Stimulated activated CD8-positive, alpha-beta memory T cell treated with anti-CD3 and anti-CD28 coated beads, Interleukin-7, amount 100 ng/mL, for 4 hours (primary cell): ENCODE measurements at places on chromosomes 6 and 20.

- peak; percentile 66 for DNase-seq
Measured at GRCh38 chr20:62977613-62978560, 25.4 kb downstream of the SLC17A9 start.

GRCh38 chr6:79421707-79422484 lies 115.3 kb downstream of the LCA5 start:
- no peak for DNase-seq

- DNase-seq, result no peak
Measured at GRCh38 chr6:4902363-4902762, 101.5 kb downstream of the RPP40 start.

DNA sequence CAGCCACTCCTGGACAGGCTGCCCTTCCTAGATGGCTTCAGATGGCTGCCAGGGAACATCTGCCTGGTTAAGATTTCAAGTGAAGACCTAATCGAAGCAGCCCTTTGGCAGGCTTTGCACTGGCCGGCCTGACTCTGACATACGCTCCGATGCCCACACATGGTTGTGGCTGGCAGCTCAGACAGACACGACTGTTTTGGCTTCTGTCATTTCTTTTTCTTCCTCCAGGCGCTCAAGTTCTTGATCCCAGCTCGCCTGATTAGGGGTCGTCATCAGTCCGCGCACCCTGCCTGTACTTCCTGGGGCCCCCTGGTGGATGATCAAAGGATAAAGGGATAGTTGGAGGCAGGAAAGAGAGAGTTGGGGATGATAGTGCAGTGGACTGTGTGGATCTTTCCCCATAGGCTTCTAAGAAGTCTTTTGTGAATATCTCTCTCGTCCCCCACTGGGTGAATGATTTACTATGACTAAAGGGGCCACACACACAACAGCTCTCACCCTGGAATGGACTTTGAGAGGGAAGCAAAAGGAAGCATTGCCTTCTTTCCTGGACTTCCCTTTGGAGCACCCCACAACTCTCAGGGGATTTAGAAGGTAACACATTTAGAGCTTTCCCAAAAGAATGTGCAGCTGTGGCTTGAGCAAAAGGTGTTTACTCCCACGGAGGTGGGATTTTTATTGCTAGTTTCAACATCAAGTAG lies 21.4 kb upstream of the TRAM2 start:
- no peak for DNase-seq

GRCh38 chr6:154481521-154482013 lies 28.9 kb downstream of the CNKSR3 start:
- no peak for DNase-seq

GRCh38 chr20:49590163-49591017 lies 22.5 kb upstream of the PTGIS start:
- no peak for DNase-seq

GRCh38 chr20:19071446-19071725 lies 141.1 kb upstream of the SLC24A3 start:
- DNase-seq, result no peak

- peak; percentile 62 for DNase-seq
Measured at GRCh38 chr6:36120539-36120938, 9.8 kb upstream of the MAPK13 start.

DNA sequence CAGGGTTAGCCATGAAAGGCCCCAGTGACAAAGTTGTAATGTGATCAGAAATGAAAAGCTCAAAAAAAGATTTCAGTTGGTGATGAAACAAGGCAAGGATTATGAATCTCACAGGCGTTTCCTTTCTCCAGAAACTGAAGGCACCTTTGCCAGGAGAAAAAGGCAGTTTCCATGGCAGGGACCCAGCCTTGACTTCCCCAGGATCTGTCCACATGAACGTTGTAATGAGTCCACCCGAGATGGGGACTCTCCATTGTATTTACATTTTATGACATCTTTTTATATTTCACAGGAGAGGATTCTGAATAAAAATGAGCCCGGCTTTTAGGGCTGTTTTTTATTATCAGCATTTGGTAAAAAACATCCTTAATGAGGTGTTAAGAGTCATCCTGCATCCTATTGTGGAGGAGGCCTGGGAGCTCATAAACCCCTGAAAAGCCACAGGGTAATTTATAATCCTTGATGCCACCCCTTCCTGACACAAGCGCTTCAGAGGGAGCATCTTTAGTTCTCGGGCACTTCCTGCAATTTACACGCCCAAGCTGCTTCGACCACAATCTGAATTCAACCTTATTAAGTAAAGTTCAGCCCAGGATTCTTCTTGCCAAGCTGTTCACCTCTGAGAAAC lies 74.1 kb upstream of the SALL4 start:
- no peak for DNase-seq
